ENCODE measurements at places on chromosomes 13 and 19.

DNA sequence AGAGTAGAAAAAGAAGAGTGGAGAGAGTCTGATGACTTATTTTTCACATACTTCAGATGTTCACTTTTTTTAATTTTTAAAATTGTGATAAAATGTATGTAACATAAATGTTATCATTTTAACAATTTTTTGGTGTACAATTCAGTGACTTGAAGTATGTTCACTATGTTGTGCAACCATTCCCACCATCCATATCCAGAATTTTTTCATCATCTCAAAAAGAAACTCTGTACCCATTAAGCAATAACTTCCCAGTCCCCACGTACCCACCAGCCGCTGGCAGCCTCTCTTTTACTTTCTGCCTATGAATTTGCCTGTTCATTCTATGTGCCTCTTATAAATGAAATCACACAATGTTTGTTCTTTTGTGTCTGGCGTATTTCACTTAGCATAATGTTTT, 43.3 kb downstream of the SKA3 start:
- no peak for DNase-seq

GRCh38 chr19:27392027-27392632, 1820.8 kb downstream of the UQCRFS1 start:
- DNase-seq, result no peak

GRCh38 chr19:47156861-47157430, 26.3 kb downstream of the SAE1 start:
- DNase-seq, result no peak

GRCh38 chr13:52195401-52195837, 36.0 kb upstream of the NEK3 start:
- DNase-seq, result no peak

DNA sequence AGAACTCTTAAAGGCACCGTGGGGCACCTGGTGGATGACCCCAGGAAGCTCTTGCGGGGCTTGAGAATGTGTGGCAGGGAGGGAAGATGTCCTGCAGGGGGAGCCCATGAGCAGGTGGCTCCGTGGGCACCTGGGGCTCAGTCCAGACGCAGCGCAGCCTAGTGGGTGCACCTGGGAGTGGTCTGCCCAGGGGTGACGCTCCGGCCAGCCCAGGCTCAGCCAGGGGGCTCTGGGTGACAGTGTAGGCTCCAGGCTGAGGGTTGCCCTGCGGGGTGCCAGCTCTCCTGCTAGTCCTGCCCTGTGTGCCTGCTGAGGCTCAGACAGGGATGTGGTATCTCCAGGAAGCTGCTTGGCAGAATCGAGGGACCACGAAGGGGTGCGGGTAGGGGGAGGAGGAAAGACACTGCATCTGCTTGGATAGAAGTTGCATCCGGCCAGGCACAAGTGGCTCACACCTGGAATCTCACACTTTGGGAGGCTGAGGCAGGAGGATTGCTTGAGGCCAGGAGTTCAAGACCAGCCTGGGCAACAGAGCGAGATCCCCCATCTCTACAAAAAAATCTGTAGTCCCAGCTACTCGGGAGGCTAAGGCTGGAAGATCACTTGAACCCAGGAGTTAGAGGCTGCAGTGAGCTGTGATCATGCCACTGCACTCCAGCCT, 15.0 kb upstream of the PGLS start:
- DNase-seq, result peak; percentile 92

GRCh38 chr13:103006641-103007426, 59.4 kb downstream of the SLC10A2 start:
- DNase-seq, result peak; percentile 66

- no peak for DNase-seq
These were observed at the start of gene OLFM2 for GRCh38 chr19:9936326-9937000. TSS of gene OLFM2 (minus strand) at chr19:9936515. CDS start at chr19:9936366, 149 bp downstream.

- DNase-seq, result no peak
These were observed 660.4 kb upstream of the KLF12 start for GRCh38 chr13:74794582-74794981.

DNA sequence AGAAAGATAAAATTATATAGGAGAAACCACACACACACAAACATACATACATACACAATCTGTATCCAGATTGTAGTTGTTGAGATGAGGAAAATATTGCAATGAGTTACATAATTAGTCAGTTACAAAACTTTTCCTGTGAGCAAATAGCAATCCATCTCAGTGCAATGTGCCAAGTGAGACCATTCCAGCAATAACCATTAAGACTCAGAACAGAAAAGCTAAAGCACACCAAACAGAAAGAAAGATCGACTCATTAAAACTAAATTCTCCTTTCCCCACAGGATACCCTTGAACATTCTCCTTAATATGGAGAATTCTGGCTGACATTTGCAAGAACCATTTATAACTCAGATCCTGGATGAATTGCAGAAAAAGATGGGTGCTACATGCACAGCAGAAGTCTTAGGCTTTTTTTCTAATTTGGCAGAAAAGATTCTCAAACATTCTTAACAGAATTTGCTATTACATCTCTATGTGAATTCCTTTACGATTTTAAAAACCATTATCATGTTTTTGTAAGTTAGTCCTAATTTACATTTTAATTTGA, 1341.2 kb upstream of the SPRY2 start:
- DNase-seq, result no peak

- no peak for DNase-seq
These were observed 720 bp upstream of the HNRNPL start for GRCh38 chr19:38850436-38850975.

- DNase-seq, result no peak
These were observed 421.7 kb upstream of the GPC6 start for GRCh38 chr13:92804926-92805325.

DNA sequence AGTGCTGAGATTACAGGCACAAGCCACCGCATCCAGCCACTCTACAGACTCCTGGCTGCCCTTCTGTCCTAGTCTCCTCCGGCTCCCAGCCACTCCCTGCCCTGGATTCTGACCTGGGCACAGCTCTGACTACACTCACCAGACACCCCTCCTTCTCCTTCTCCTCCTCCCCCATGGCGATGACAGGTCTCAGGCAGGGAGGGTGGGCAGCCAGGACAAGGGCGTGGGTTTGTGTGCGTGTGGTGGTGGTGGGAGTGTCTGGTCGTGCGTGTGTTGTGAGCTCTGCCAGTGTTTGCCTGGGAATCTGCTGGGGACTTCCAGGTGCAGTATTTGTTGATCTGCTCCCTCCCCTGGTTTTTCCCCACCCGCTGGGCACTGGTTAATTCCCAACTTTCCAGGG, 3.0 kb upstream of the NCCRP1 start:
- no peak for DNase-seq

GRCh38 chr13:60139272-60139671, 24.5 kb downstream of the DIAPH3 start:
- no peak for DNase-seq

- no peak for DNase-seq
These were observed 194.0 kb downstream of the SHISA2 start for GRCh38 chr13:25857830-25858229.

DNA sequence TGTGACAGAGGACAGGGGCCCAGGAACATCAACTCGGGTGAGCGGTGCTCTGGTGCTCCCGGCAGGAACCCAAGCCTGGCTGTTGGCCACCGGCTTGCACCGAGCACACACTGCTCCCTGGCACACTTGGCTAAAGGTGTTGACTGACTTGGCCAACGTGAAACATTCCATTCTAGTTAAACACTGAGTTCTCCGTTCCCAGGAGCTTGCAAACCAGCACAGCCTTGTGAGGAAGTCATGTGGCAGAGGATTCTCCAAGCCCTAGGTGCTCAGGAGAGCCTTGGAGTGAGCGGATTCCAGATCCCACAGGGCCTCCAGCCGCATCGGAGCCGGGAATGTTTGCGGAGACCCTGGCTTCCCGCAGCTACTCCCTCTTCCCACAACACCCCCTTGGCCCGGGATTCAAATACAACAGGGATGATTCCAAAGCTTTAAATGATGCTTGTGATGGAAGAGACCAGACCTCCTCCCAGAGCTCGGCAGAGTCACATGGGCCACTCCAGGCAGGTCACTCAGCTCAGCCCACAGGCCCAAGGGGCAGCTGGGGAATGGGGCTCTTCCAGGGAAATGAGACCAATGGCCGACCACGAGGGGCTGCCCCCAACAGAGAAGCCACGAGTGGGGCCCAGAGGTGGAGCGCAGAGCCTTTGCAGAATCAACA, 2.9 kb downstream of the C13orf46 start:
- DNase-seq, result no peak

GRCh38 chr19:10651851-10652250, 2.3 kb upstream of the ILF3 start:
- peak; percentile 33 for DNase-seq

DNA sequence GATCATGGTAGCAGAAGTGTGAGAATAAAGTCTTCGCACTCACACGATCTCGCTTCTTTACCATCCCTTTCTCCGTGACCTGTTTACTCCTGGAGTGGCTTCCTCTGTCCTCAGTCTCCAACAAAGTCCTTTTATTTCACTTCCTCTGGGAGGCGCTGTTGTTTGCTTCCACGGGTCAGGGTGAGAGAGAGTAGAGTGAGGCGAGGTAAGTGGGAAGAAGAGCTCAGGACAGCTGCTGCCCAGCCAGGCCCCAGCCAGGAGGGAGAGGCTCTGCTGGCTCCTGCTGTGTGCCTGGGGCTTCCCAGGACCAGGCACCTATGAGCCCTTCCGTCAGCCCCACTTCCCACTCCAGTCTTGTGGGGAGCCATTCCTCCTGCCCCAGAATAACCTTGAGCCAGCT, 242.1 kb downstream of the FGF9 start:
- no peak for DNase-seq

DNA sequence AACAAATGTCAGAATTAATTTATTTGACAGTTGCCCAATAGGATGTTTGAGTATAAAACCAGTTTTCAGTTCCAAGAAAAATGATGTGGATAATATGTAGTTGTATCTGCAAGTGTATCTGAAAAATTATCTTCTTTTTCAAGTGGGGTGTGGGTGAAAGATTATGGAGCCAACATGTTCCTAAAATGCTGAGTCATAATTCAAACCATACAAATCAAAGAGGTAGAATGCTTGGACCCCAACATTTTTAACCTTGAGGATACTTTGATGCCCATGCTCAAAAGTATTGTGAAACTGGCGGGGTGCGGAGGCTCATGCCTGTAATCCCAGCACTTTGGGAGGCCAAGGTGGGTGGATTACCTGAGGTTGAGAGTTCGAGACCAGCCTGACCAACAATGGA, 54.0 kb upstream of the ZNF724 start:
- no peak for DNase-seq

- DNase-seq, result no peak
These were observed 175.1 kb downstream of the ZNF536 start for GRCh38 chr19:30547246-30547645.

- DNase-seq, result no peak
These were observed 43.1 kb downstream of the SERP2 start for GRCh38 chr13:44416744-44417143.

DNA sequence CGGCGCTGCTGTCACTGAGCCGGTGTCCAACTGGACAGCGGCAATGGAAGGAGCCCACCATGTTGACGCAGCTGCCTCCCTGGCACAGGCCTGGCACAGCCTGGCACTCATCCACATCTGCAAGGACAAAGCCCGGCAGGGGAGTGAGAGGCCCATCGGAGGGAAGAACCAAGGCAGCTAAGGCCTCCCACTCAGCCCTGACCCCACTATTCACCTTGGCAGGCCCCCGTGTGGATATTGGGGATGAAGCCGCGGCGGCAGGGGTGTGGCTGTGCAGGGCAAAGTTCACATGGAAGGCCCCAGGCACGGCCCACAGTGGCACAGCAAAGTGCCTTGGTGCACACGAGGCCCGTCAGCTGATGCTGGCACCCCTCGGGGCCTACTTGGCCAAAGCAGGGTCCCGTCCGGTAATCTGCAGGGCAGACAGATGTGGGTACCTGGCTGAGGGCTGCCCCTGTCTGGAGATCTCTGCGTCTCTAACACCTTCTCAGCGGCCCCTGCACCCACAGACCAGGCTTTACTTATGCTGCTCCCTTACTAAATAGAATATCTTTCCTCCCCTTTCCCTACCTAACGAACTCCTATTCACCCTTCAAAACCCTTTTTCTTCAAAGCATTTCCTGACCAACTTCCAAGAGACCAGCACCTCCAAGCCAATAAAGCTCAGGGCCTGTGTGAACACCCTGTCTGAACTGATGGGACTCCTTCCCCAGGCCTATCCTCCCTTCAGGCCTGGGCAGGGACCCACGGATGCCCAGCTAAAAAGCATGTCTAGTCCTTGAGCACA, 7.5 kb downstream of the FBN3 start:
- DNase-seq, result no peak

- DNase-seq, result no peak
These were observed 46.8 kb downstream of the SLC7A1 start for GRCh38 chr13:29548722-29549121.

DNA sequence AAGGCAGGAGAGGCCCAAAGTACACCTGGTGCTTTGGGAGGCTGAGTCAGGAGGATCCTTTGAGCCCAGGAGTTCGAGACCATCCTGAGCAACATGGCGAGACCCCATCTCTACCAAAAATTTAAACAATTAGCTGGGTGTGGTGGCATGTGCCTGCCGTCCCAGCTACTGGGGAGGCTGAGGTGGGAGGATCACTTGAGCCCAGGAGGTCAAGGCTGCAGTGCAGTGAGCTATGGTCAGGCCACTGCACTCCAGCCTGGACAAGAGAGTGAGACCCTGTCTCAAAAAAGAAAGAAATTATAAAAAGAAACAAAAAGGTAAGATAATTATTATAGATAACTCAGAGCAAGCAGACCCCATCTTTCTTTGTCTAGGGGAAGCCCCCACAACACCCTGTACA, 1.9 kb downstream of the HOMER3 start:
- no peak for DNase-seq

DNA sequence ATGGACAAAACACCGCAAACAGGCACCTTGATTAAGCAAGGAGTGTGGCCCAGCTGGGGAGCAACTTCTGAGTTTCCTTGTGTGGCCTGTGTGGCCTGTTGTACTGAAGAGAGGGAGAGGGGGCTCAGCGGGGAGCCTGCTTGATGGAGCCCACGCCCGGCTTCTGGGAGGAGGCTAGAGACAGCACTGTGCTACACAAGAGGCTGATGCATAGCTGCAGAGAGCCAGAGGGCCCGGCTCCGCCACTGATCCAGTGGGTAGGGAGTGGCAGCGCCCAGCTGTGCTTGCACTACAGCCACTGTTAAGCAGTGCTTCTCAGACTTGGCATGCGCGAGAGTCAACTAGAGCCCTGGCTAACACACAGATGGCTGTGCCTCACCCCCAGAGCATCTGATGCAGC, 19.0 kb downstream of the LYL1 start:
- DNase-seq, result no peak

GRCh38 chr13:39364947-39365468, 238.0 kb downstream of the LHFPL6 start:
- no peak for DNase-seq

- DNase-seq, result no peak
These were observed at the start of gene ZSCAN1 for GRCh38 chr19:58033741-58034476. TSS of gene ZSCAN1 (plus strand) at chr19:58034025. CDS start at chr19:58037837, 3,812 bp downstream.

- no peak for DNase-seq
These were observed 77.1 kb downstream of the FNDC3A start for GRCh38 chr13:49052813-49053212.

DNA sequence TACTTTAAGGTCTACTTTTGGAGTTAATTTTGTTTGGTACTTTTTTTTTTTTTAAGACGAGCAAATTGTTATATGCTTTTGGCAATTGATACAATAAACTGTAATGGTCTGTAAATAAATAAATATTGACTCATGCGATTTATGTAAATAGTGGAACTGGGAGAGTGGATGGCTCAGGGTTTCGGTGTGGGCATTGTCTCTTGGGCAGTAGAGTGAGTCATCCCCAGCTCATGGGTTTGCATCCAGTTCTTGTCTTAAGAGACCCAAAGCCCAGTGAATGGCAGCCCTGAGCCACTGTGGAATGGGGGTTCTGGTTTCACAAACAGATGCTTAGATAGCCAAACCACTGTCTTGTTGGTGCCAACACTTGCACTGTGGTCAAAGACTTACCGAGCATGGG, 33.0 kb downstream of the FGF9 start:
- DNase-seq, result no peak

All from OCI-LY7 (cell line).